BE2C (cell line): ENCODE measurements at places on chromosomes 7 and 10.
A peak's percentile ranks its signal among the peaks of the same experiment; 100 is the strongest.

GRCh38 chr7:73341877-73342276, 13.9 kb downstream of the FKBP6 start:
- no peak for DNase-seq

DNA sequence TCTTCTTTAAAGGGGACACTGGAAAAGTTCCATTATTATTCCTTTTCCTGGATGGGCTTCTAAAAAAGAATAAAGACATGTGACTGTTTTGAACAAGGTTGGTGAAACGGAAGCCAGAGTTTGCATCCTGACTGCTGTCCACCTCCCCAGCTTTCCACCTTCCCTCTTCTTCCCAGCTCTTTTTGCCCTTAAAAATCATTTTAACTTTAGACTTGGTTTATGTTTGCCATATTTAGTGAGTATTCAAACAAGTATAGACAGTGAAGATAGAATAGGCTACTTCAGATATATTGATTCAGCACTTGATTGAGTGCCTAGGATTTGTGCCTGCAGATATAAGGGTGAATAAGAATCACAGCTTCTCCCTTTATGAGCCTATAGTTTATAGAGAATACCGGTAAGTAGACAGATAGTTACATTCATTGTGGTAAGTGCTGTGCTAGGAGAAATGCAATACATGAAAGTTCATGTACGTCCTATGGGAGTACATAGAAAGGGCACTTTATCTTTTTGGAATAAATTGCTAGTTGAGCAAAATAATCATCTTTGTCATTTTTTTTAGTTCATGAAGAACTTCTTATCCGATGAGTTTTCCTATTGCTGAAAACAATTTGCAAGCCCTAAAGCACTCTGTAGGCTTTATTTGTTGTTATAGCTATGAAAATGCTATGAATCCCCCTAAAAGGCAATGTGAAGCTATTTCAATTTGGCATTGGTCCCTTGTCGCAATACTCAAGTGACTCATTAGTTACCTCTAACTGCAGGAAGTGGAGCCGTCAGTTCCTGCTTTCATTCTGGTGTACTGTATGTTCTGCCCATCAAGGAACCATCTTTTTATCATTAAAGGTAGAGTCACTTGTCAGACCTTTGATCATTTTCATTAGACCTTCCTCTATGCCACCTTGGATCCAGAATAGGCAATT, 57.2 kb upstream of the STRIP2 start:
- no peak for DNase-seq

- no peak for DNase-seq
Measured at GRCh38 chr7:106552645-106553445, 108.1 kb downstream of the CCDC71L start.

- DNase-seq, result no peak
Measured at GRCh38 chr10:62075414-62075813, 173.9 kb downstream of the ARID5B start.

DNA sequence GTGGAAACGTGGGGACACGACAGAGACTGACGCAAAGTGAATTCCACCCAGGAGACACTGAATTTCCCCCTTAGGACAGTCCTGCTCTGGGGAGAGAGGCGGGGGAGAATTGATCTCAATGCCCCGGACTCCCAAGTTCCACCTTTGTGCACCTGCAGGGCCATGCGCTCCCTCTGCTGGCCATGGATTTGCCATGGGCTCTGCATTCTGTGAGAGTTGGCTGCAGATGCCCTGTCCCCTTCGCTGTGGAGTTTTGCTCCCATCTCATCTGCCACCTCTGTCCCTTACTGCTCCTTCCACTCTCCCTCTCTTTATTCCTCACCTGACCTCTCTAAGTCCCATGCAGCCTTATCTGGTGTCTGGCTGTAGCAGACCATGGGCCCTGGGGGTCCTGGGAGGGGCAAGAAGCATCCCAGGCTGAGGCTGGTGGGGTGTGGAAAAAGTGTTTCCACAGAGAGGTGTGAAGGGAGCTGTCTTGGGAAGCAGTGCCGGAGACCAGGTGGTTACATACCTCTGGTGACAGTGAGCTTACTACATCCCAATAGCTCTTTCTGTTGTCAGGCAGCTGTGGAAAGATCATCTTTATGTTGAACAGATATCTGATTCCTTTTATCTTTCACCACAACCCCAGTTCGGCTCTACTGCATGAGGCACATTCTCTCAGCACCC, 14.3 kb downstream of the GHRHR start:
- DNase-seq, result peak; percentile 77

DNA sequence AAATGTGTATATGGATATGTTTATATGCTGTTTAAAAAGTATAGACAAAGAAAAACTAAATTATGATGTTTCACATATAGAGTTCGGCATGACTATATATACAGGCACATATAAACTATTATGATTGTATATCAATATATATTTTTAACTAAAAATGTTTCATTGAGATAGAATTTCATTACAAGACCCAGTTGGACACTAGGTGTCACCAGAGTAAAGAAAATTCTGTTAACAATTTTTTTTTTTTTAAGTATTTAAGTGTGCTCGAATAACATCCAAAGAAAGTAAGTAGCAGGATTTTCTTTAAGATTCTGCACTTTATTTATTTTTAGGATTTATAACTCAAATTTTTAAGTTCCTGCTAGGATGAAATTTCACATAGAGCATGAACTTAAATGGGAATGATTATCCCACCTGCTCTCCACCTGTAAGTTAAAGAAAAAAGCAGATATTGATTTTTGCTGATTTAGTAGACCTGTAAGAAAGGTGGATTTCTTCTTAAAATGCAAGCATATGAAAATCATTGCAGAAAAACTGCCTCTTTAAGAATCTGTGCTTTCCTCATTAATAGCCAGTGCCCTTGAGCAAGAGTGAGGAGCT, 961.5 kb downstream of the PCDH15 start:
- DNase-seq, result no peak

GRCh38 chr10:3866332-3866731, 81.3 kb upstream of the KLF6 start:
- DNase-seq, result no peak

DNA sequence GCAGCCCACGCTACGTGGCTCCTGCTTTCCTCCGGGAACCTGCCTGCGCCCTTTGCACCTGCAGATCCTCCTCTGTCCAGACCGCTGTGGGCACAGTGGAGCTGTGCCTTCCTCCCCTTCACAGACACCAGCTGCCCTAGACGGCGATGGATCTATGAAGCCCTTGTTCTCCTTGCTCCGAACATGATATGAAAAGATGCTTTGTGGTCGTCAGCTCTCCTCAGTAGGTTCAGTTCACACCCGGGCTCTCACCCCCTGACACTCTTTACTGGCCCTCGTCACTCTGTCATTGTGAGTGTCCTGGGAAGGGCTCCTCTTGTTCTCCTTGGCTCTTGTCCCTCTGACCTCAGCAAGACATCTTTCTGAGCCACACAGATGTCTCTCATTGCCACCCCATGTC, 4.2 kb downstream of the ZNF488 start:
- DNase-seq, result no peak

GRCh38 chr7:66576646-66577045, 52.0 kb upstream of the KCTD7 start:
- DNase-seq, result no peak

- no peak for DNase-seq
Measured at GRCh38 chr10:125774581-125775191, 935 bp downstream of the MMP21 start.

DNA sequence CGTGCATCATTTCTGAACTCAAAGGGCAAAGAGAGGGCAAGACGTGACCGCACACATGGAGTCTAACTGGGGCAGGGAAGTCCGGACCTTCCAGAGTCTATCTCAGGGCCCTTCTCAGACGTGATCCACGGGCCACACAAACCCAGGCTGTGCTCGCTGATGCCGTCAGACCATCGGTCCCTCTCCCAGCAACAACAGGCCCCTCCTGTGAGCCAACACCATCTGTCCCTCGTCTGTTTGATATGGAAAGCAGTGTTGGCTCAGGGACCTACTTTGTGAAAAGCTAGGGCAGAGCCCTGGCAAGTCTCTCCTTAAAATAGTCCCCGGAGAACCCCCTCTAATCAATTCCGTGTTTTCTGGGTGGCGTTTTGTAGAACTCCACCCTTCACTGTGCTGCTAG, 208.8 kb downstream of the TCERG1L start:
- no peak for DNase-seq

DNA sequence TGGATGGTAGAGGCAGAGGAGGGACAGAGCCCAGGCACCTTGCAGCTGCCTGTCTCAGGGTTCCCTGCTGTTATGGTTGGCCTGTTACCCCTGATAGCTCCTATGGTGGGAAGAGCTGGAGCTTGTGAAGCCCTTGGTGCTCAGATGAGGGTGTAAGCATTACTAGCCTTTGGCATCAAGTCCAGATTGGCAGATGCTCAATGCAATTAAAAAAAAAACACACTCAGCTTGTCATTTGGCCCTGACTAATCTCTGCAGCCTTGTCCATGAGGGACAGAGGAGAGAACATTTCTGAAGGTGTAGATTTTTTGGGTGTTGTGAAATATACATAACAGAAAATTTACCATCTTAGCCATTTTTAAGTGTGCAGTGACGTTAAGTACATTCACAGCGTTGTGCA, 86.3 kb downstream of the PLPP4 start:
- DNase-seq, result no peak

- DNase-seq, result no peak
Measured at GRCh38 chr10:27072436-27073114, 27.7 kb downstream of the ANKRD26 start.

- no peak for DNase-seq
Measured at GRCh38 chr10:7312488-7312857, 98.4 kb downstream of the SFMBT2 start.

- no peak for DNase-seq
Measured at GRCh38 chr7:148863324-148863723, 20.8 kb downstream of the EZH2 start.

GRCh38 chr7:106423111-106423510, 138.3 kb upstream of the NAMPT start:
- DNase-seq, result no peak

GRCh38 chr7:2203766-2204300, 28.9 kb downstream of the MAD1L1 start:
- DNase-seq, result no peak

- peak; percentile 88 for DNase-seq
Measured at GRCh38 chr7:2209146-2209960, 23.4 kb downstream of the MAD1L1 start.

DNA sequence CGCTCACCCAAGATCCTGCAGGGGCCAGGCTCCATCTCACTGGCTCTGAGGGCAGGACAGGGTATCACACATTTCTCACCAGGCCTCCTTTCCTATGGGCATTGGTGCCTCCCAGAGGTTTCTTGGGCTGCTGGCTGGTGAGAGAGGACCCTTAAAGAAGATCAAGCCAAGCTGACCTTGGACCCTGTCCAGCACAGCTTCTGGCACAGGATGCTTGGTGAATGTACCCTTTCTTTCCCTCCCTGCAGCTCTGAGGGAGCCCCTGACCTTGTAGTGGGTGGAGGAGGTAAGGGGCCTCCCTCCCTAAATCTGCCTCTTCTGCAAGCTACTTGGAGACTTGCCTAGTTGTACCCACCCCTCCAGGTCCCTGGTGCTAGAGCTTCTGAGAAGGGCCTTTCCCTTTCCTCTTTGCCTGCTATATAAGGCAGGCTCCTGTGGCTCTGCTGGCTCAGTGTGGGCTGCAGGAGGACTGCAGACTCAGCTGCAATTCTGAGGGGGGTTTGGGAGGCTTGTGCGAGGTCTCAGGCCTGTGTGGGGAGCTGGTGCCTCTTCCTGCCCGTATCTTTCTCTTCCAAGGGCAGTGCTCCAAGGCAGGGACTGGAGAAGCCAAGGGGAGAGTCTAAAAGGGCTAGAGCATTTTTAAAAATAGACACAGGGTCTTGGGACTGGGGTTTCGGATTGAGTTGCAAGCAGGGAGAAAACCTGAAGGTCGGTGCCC, 11.7 kb upstream of the TRIM8 start:
- DNase-seq, result no peak

DNA sequence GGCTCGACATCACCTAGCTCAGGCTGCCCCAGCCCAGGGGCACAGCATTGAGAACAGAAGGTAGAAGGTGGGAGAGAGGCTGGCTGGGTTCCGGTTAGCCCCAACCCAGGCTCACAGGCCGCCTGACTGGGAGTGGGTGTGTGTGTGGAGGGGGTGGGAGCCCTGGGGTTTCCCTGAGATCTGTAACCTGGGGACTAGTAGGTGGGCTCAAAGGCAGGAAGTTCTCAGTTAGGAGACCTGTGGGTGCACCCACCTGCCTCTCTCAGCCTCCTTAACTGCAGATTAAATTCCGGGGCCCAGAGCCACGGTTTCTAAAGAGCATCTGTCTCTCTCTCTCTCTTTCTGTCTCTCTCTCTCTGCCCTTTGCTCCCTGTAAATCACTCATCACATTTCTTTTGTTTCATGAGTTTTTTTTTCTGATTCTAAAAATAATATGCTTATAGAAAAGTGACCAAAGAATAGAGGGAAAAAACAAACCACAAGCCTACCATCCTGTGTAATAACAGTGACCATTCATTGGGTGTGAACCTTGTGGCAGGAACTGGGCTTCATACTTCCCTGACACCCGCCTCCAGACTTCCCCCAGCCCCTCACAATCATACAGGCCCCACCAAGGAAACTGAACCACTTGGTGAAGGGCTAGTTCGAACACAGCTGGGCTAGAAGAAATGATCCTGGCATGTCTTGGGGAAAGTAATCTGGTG, 83.4 kb upstream of the SMNDC1 start:
- DNase-seq, result no peak

- peak; percentile 19 for DNase-seq
Measured at GRCh38 chr7:25949736-25950487, 202.1 kb upstream of the NFE2L3 start.

GRCh38 chr7:134766779-134767519, 12.5 kb upstream of the CALD1 start:
- no peak for DNase-seq

DNA sequence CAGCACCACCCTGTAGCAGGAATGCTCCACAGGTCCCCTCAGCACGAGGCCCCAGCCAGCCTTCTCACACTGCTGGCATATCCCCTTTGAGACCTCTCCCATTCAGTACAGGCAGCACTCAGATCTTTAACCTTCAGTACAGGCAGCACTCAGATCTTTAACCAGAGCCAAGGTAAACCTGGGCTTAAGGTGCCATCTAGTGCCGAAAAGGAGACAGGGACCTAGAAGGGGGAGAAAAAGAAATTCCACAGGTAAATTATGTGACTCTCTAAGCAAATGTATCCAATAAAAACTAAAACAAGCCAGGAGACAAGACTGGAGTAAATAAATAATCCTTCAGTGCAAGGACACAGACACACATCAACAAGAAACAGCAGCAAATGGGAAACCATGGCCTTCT, 358.6 kb downstream of the PTPRN2 start:
- DNase-seq, result no peak

DNA sequence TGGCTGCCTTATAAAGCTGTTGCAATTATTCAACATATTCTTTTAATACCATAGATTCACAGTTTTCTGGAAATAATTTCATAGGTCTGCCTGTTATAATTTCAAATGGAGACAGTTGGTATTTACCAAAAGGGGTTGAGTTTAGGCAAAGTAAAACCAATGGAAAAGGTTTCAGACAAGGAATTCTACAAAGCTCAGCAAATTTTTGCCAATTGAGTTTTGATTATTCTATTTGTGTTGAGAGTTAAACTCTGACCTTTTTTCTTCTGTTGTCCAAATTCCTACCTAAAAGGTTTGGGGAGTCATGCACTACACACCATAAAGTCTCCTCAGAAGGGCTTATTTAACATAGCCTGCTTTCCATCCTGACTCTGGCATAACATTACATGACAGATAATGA, 38.5 kb upstream of the ABCA13 start:
- DNase-seq, result no peak

- peak; percentile 40 for DNase-seq
Measured at GRCh38 chr7:2109936-2110609, 122.7 kb downstream of the MAD1L1 start.
